Kidney capillary endothelial cell (primary cell): ENCODE measurements at places on chromosomes 12 and 14.
A peak's percentile ranks its signal among the peaks of the same experiment; 100 is the strongest.

GRCh38 chr12:113425960-113426453, 3.8 kb downstream of the SDSL start:
- no peak for DNase-seq

DNA sequence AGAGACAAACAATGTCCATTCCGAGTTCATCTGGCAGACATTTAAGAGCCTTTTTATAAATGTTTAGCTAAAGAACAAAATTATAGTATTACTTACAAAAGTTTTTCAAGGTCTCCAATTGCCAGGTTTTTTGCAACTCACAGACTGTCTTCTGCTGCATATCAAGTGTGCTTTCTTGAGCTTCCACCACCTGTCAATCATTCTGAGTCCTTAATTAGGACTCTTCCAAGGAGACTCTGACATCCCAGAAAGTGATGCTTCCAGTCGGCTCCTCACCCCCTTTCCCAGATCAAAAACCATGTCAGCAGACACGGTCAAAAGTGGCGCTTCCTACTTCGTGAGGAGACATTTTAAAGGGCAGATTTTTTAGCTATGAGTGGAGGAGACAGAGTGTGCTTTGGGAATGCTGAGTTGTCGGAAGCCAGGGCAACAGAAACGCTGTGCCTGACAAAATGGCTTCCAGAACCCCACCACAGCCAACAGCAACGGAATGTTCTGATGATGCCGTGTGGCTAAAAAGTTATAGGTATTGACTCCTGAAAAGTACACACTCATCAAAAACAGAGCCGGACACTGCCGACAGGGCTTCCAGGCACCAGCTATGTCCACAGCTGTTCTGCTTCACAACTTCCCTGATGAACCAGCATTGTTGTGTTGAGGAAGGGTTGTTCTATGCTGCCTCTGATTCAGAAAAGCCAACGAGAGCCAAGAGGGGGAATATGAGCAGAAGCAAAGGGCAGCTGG, 116.1 kb upstream of the SLC35F4 start:
- no peak for DNase-seq

DNA sequence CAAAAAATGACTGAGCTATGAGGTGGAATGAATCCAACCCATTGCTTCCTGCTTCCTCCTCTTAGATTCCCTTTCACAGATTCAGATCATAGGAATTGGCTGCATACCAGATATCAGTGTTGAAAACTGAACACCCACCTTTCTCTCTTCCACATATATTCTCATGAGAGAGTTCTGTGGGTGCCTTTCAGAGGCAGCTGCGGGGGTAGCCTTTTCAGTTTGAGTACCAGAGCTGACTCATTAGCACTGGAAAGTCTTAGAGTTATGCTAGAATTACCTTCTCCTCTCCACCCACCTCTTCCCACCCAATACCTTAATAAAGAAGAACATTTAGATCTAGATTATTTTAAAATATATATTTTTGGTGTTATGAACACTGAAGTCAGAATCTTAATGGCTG, 495.4 kb upstream of the SEL1L start:
- no peak for DNase-seq

- no peak for DNase-seq
Observed at GRCh38 chr14:70802379-70802778, 6.9 kb downstream of the MAP3K9 start.

- no peak for DNase-seq
Observed at GRCh38 chr12:104220931-104221330, 5.4 kb downstream of the TXNRD1 start.

GRCh38 chr12:131509701-131510100, 201.2 kb upstream of the SFSWAP start:
- no peak for DNase-seq

DNA sequence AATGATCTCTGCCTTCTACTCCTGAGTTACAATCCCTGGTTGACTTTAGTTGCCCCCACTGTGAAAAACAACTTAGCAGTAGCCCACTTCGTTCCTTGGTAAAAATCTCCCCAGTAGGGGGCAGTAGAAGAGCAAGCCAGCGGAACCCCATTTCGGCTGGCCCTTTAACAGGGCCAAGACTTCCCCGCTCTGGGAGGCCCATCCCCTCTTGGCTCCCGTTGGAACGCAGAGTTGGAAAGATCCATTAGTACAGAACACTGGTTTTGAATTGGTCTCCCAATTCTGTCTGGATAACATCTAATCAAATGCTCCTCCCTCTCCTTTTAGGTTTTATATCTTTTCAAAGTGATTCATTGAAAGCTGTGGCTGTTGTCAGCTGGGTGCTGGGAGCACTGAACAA, 1133.3 kb downstream of the BCL11B start:
- DNase-seq, result peak; percentile 2

- DNase-seq, result no peak
Observed at GRCh38 chr12:104496336-104496735, 39.6 kb downstream of the CHST11 start.

GRCh38 chr12:1634590-1635191, 5.7 kb downstream of the WNT5B start:
- peak; percentile 52 for DNase-seq

DNA sequence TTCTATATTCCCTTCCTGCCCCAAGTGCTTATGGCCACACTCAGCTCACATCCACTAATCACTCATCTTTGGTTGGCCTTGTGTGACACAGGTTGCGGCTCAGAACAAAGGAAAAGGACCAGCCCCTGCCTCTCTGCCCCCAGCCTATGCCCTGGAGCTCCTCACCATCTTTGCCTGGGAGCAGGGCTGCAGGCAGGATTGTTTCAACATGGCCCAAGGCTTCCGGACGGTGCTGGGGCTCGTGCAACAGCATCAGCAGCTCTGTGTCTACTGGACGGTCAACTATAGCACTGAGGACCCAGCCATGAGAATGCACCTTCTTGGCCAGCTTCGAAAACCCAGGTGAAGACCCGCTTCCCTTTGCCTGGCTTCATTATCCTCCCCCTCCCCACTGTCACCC, 15.8 kb upstream of the OAS2 start:
- DNase-seq, result no peak

DNA sequence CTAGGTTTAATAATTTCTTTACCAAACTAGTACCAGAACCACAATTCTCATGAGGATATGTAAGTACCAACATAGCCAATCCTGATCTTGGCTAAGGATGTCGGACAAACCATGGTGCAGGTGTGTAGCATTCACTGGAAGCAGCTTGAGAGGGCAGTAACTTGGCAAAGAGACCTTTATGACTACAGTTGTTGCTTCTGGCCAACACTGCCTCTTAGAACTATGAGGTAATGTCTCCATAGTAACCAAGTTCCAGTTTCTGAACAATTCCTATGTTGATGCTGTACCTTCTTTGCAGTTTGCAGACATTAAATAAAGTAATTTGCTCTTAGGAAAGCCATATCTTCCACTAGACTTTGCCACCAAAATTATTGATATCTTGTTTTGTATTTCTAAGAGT, at the start of gene LMNTD1:
Gene LMNTD1 (minus strand): TSS at position 186 of the 400 bp plus-strand sequence. CDS start 324 bp downstream, outside the sequence.
- DNase-seq, result no peak

DNA sequence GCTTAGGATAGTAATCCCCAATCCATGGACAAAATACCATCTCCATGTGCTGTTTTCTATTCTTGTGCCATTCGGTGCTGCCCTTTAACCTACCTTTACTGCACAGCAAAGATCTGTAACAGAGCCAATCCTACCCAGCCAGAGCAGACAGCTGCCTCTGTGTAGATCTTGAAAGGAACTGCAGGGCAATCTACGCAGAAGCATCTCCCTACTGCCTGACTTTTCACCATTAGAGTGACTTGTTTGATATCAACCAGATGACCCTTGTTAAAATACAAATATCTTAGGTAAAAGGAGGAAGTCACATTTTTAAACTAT, 33.9 kb upstream of the PPM1A start:
- DNase-seq, result no peak

DNA sequence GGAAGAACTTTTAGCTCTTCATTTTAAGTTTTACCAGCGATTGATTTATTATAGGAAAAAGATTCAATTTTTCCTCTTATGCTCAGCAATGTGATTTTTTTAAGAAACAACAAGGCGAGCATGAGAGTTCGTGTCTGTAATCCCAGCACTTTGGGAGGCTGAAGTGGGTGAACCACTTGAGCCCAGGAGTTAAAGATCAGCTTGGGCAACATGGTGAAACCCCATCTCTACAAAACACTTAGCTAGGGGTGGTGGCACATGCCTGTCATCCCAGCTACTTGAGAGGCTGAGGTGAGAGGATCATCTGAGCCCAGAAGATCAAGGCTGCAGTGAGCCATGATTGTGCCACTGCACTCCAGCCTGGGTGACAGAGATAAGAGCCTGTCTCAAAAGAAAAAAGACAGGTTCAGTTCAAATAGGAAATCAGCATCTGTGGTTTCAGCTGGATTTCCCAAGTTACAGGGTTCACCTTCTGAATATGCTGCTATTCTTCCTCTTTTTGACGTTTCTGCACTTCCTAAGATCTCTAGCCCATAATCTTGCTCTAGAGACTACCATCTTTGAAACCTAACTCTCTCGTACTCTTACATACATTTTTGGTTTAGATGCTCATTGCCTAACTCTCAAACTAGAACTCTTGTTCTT, 274.7 kb downstream of the SEC23A start:
- no peak for DNase-seq

DNA sequence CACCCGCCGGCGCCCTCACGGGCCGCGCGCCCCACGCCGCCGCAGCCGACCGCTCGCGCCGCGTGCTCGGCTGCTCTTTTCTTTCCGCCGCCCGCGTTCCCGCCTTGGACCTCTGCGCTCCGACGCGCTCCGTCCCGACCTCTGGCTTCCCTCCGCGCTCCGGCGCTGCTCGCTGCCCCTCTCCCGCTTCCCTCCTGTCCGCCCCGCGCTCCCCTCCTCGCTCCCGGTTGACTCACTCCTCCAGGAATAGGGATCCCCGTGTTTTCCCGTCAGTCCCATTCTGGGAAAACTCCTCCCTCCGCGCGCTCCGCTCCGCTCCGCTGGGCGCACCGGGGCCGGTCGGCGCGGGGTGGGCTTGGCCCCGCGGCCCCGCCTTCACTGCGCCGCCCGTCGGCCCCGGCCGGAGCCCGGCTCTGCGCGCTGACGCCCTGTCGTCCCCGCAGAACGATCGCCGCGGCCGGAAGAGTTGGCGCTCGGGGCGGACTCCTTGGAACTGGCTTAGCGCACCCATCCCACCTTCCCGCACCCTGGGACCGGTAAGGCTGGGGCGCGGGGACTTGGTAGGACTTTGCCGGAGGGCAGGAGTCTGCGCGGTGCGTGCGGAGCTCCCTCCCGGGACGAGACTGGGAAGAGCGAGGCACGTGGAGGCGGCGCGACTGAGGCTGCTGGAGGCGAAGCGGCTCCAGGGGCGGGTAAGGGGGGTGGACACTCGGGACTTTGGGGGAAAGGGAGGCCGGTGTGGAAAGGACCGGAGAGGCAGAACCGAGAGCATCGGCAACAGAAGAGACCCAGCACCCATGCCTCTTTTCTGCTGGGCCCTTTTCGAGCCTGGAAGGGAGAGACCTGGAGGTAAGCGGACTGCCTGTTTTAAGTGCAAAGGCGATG, 550 bp downstream of the TEAD4 start:
- peak; percentile 60 for DNase-seq

- DNase-seq, result no peak
Observed at GRCh38 chr12:6960593-6961277, 9.6 kb downstream of the PTPN6 start.

DNA sequence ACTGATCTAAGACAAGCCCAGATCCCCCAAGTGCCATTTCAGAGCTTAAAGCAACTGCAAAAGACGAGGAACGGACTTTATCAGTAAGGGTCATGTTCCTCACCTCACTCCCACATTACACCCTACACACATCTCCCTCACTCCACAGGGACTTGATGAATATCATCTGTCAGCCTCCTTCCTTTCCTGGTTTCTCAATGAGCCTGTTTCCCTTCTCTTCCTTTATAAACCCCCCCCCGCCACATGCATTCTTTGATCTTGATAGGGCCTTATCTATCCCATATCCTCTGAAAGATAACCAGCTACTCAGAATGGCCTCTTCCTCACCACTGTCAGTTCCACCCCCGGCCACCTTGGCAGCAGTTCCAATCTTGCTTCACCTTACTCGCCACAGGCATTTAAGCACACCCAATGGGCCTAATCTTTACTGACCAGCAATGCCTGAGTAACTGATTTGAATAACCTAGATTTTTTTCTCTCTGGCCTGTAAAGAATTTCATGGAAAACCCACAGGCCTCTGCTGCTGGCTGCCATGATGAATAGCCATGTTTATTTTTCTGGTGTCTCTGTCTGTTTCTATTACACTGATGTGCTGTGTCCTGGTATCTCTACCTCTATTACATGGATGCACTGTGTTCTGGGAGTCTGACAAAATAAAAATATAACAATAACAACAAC, 138.7 kb downstream of the PHLDA1 start:
- DNase-seq, result no peak

GRCh38 chr14:99654235-99654985, 9.5 kb downstream of the HHIPL1 start:
- DNase-seq, result no peak
